Endothelial cell (in vitro differentiated cells): ENCODE measurements at places on chromosomes 13 and 19.

DNA sequence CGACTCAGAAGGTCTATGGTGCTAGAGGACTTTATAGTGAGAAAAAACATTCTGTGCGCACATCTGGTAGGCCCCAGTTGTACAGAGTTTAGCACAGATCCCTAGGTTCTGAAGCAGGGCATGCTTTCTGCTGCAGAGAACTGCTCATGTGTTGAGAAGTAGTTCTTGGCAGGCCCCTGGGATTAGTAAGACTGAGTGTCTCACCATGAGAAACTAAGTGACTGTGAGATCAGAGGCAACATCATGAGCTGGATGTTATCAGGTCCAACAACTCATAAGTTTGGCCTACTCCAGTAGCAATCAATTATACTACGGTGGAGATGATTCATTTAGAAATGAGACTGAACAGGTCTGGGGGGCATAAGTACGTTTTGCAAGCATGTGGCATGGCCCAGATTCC is 507.4 kb upstream of the KLF12 start:
- no peak for DNase-seq

GRCh38 chr13:36054041-36054440 is 77.1 kb downstream of the DCLK1 start:
- no peak for DNase-seq

- DNase-seq, result no peak
Measured at GRCh38 chr13:43864921-43865320, 14.6 kb downstream of the CCDC122 start.

DNA sequence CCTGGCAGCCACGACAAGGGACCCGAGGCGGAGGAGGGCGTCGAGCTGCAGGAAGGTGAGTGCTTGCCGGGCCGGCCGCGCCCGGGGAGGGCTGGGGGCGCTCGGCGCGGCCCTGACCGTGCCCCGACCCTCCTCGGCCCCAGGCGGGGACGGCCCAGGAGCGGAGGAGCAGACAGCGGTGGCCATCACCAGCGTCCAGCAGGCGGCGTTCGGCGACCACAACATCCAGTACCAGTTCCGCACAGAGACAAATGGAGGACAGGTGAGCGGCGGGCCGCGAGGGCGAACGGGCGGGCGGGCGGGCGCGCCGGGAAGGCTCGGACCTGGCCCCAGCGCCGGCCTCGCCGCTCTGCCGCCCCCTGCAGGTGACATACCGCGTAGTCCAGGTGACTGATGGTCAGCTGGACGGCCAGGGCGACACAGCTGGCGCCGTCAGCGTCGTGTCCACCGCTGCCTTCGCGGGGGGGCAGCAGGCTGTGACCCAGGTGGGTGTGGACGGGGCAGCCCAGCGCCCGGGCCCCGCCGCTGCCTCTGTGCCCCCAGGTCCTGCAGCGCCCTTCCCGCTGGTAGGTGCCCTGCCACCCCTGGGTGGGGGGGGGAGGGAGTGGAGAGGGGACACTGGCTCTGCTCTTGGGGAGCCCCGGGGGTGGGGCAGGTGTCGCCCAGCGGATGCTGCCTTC is 816 bp downstream of the USF2 start:
- peak; percentile 94 for DNase-seq

GRCh38 chr13:30966101-30966500 is 33.6 kb downstream of the TEX26 start:
- no peak for DNase-seq

GRCh38 chr13:113933901-113934300 is 40.0 kb downstream of the C13orf46 start:
- DNase-seq, result no peak

DNA sequence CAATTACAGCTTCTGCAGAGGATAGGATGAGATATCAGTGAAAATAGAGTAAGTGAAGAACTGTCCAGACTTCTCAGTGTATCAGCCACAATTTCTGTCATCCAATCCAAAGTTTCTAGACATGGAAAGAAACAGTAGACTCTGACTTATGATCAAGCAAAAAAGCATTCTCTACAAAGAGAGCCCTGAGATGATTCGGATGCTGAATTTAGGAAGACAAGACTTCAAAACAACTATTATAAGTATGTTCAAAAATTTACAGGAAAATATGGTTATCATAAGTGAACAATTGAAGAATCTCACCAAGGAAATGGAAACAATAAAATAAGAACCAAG is 238.2 kb upstream of the IRS2 start:
- DNase-seq, result no peak

- no peak for DNase-seq
Measured at GRCh38 chr13:92251671-92252210, 853.3 kb downstream of the GPC5 start.

- DNase-seq, result no peak
Measured at GRCh38 chr13:47521890-47522487, 479.1 kb downstream of the SUCLA2 start.
